ENCODE measurements at places on chromosomes 1 and 21.

- no peak for DNase-seq
Measured at GRCh38 chr1:211520641-211521040, 28.7 kb upstream of the RD3 start.

DNA sequence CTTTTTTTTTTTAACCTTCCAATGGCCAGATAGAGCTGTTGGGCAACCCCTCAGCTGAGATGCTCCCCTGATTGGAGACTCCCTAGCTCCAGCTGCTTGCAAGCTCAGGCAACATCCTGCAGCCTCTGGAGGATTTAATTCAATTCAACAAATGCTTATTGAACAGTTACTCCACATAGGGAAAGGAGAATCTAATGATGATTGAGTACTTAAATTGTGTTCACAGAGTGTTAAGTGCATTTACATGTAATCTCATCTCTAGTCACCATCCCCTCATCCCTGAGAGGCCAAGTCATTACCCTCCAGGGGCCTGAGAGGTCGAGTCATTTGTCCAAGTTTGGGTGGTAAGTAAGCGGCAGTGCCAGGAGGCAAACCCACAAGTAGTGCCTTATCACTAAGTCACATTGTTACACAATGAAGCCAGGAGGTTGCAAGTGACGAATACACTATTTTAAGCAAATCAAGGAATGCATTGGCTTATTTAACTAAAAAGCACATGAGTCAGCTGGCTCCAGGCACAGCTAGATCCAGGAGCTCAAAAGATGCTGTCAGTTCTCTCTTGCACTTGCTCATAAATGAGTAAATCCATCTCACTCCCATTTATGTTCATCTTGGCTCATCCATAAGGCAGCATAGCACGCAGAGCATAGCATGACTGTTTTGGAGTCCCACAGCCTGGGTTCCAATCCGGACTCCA, 64.3 kb downstream of the OPTC start:
- DNase-seq, result peak; percentile 90

GRCh38 chr1:62230718-62231117, 36.1 kb downstream of the L1TD1 start:
- DNase-seq, result peak; percentile 83

DNA sequence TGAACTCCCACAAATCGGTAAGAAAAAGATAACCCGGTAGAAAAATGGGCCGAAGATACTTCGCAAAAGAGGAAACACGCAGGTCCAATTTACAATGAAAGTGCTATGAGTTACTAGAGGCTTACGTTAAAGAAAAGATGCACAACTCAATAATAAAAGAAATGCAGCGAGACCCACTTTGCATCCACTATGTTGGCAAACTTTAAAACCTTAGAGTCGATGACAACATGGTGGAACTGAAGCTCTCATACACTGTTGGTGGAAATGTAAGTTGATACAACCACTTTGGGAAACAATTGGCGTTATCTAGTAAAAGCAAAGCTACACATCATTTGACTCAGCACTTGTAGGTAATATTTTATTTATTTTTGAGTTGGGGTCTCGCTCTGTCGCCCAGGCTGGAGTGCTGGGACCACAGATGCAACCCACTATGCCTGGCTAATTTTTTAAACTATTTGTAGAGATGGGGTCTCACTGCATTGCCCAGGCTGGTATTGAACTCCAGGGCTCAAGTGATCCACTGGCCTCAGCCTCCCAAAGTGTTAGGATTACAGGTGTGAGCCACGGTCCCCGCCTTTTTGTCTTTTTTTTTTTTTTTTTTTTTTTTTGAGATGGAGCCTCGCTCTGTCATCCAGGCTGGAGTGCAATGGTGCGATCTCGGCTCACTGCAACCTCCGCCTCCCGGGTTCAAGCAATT, 696 bp upstream of the GPATCH3 start:
- DNase-seq, result no peak

GRCh38 chr21:29347274-29347681, 48.6 kb downstream of the BACH1 start:
- no peak for DNase-seq

GRCh38 chr1:165536016-165536415, 7.8 kb upstream of the LRRC52 start:
- no peak for DNase-seq

DNA sequence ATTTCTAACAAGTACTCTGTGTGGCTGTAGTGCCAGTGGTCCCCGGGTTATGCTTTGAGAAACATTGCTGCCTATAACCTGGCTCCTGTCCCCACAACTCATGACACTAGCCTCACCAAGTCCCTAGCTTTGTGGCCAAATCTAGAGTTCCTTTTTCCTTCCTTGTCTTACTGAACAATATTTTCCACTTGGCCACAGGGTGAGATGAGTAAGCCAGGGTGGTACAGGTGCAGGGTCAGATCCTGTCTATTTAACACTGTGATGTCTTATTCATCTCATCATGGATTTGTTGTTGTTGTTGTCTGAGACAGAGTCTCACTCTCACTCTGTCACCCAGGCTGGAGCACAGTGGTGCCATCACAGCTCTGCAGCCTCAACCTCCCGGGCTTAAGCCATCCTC, 18.6 kb downstream of the ARMH1 start:
- no peak for DNase-seq

GRCh38 chr1:21366288-21366687, 73.6 kb upstream of the NBPF3 start:
- DNase-seq, result no peak

DNA sequence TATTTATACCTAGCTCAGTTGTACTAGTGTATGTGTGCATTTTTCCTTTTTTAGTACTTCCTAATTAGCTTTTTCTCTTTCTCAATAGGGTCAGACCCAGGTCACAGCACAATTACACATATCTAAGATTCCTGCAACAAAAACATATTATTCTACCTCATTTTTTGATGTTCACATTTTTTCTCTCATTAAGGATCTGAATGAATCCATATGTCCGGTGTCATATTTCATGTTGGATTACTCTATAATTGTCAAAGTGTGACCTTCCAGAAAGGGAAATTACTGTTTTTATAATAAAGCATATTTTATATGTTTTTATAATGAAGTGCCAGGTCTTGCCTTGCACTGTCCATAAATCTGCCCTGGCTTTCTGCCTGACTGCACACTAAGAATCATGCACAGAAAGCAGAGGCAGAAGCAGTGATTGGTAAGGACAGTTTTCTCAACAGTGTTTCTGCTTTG, 143.7 kb downstream of the KCNT2 start:
- no peak for DNase-seq

GRCh38 chr1:64310760-64311159, 107.3 kb downstream of the UBE2U start:
- no peak for DNase-seq

- DNase-seq, result no peak
Measured at GRCh38 chr1:183310753-183311479, 107.3 kb downstream of the NMNAT2 start.

DNA sequence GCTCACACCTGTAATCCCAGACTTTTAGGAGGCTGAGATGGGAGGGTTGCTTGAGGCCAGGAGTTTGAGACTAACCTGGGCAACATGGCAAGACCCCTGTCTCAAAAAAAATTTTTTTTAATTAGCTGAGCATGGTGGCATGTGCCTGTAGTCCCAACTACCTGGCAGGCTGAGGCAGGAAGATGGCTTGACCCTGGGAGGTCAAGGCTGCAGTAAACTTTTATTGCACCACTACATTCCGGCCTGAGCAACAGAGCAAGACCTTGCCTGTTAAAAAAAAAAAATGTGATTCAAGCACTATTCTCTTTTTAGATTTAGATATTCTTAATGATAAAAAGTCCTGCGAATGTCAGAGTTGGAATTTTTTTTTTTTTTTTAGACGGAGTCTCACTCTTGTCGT, 102.5 kb upstream of the L1TD1 start:
- no peak for DNase-seq
